ENCODE measurements at places on chromosomes 12 and 14.
A peak's percentile ranks its signal among the peaks of the same experiment; 100 is the strongest.

GRCh38 chr14:37246427-37246829, 48.7 kb downstream of the MIPOL1 start:
- DNase-seq = peak; percentile 39

GRCh38 chr12:105256921-105257320, 20.9 kb upstream of the APPL2 start:
- DNase-seq = no peak

GRCh38 chr14:68666236-68666635, 126.6 kb downstream of the ZFP36L1 start:
- no peak for DNase-seq

DNA sequence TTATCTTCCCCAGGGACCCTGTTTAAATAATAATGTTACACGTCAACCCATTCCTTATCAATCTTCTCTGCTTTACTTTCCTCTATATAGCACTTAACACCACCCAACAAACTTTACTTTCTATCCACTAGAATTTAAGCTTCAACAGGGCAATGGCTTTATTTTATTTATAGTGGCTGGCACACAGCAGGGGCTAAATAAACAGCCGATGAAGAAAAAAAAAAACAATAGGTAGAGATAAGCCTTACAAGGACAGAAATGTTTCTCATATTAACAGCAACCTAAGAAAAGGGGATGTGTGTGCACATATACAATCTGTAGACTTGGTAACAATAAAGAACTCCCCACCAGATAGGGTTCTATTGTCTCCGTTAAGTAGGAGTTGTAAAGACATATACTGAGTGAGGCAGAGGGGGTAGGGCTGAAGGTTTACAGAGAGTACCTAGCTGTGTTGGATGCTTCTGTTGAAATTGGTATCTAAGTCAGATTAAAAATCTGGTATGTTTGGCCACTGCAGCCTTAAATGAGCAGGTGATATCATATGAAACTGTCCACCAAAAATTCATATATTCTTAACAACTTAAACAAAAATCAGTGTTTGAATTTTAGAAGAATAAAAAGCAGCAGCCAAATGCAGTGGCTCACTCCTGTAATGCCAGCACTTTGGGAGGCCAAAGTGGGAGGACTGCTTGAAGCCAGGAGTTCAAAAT, 24.7 kb upstream of the AP4S1 start:
- no peak for DNase-seq

DNA sequence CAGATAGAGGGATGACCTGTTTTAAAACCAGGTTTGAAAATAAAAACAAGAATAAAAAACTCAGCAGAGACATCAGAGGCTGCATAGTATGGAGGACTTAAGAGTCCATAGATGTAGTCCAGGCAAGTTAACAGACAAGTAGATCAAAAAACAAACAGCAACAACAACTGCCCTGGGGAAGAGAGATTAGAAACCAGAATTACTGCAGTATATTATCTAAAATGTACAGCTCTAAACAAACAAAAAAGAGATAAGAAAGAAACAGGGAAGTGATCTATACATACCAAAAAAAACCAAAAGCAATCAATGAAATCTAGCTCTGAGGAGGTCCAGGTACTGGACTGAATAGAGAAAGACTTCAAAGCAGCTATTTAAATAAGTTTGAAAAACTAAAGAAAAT, 48.8 kb downstream of the ACSM4 start:
- no peak for DNase-seq

- DNase-seq = no peak
These were observed 68.8 kb downstream of the MDGA2 start for GRCh38 chr14:47606566-47606965.

GRCh38 chr12:124764451-124764850, 99.2 kb downstream of the SCARB1 start:
- no peak for DNase-seq

GRCh38 chr14:100470523-100470897, 116.7 kb downstream of the BEGAIN start:
- DNase-seq = no peak

GRCh38 chr14:31933716-31934115, 143.4 kb upstream of the ARHGAP5 start:
- no peak for DNase-seq

DNA sequence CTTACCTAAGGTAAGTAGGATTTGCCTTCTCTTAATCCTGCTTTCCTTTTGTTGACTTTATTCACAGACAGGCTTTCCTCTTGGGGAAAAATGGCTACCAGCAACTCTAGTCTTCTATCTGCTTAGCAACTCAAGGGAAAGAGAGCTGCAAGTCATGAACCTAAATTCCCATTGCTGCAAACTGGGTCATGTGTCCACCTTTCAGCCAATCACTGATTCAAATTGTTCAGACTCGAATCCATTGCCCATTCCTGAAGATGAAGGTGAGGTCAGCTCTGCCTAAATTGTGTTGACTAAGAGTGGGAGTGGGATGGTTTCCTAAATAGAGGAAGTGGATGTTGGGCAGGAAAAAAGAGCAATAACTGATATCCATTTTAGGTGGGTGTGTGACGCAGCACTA, 7.7 kb downstream of the FBXW8 start:
- no peak for DNase-seq

Data from HCT116 (cell line).